ENCODE measurements at places on chromosomes 1 and 21. TPM values are rescaled to one million over a fixed set of nuclear protein-coding genes. Genes with fewer than 3 reads are reported as not detected.

The MFAP2 gene
- 295 TPM for polyA plus RNA-seq

The PTGFR gene
- 0.17 TPM for polyA plus RNA-seq

The ARHGEF11 gene
- 34.4 TPM for polyA plus RNA-seq

The AMY1B gene
- not detected for polyA plus RNA-seq

The TNFAIP8L2 gene
- 3.2 TPM for polyA plus RNA-seq

The SETDB1 gene
- polyA plus RNA-seq: 89.6 TPM

Measured in left lung (tissue), 14 donors.